ENCODE measurements at places on chromosomes 11 and 22. TPM values are rescaled to one million over a fixed set of nuclear protein-coding genes. Genes with fewer than 3 reads are reported as not detected.
A peak's percentile ranks its signal among the peaks of the same experiment; 100 is the strongest.

DNA sequence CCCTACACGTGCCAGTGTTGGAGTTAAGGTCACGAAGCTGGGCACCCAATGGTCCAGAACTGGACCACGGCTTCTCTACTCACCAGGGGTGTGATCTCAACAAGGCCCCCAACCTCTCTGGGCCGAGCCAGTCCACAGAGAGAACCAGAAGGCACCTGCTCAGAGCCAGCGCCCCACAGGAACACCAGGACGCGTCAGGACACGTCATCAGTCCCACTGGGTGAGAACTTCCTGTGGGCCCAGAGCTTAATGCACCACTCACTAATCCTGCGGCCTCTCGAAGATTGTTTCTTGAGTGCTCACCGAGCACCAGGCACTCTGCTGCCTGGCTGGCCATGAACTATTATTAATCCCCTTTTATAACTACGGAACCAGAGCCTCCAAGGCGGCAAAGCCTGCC, 10.1 kb downstream of the PHF21B start:
- no peaks in the 10 kb centered on the region for H3K36me3 ChIP-seq
- no peaks in the 10 kb centered on the region for H3K27me3 ChIP-seq
- H3K4me3 ChIP-seq = no peak overlapping the region
- no peak overlapping the region for H3K27ac ChIP-seq
- DNase-seq = no peak

Gene GAB2
- 4.8 TPM for total RNA-seq

DNA sequence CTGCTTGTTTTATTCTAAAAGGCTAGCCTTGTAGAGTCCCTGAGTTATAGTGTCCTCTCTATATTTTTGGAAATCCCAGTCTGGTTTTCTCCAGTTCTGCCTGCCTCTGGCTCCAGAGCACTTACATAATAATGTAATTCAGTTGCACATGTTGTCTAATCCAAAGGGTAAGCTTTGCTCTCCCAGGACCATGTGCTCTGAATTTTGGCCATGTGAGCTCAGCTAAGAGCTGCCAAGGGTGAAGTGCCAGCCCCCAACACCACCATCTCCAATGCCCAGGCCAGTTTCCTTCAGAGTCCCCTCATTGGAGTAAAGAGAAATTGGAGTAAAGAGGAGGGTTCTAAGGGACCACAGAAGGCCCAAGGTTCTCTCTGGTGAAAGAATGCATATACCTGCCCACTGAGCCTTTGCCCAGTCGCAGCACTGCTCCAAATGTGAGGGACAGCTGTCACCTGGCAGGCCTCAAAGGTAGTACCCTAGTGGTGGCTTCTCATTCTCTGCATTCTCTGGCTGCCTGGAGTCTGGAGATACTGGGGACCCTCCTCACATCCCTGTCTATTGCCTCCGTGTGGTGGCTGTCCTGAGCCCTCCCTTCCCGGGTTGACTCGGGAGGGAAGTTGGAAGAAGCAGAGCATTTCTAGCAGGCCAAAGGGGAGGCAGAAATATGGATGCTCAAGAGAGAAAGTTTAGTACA, 4.9 kb downstream of the CRY2 start:
- no peak overlapping the region for H3K4me3 ChIP-seq
- H3K4me1 ChIP-seq = peaks cover 79% of the 10 kb centered on the region
- H3K27me3 ChIP-seq = no peaks in the 10 kb centered on the region
- DNase-seq = peak; percentile 84
- peak overlapping the region; percentile 15 for H3K27ac ChIP-seq

DNA sequence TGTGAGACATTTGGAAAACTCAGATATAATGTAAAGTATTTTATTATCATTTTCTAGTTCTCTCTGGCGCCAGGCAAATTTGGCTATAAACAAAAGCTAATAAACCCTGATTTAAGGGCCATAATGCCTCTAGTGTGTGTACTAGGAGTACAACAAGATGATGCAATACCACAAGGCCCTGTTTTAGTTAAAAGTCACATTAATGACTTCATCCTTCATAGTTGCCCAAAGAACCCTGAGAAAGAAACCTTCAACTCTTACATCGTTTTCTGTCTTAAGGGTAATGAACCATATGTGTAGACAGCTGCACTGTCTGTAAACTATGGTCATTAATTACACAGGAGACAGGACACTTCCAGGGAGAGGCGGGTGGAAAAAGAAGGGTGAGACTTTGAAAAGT, 538.4 kb downstream of the FAM181B start:
- no peak for DNase-seq
- no peaks in the 10 kb centered on the region for H3K4me1 ChIP-seq
- H3K4me3 ChIP-seq = no peak overlapping the region
- no peak overlapping the region for H3K27ac ChIP-seq
- H3K27me3 ChIP-seq = no peaks in the 10 kb centered on the region

GRCh38 chr11:110728476-110728875, 16.2 kb upstream of the ARHGAP20 start:
- H3K27ac ChIP-seq = no peak overlapping the region
- H3K36me3 ChIP-seq = no peaks in the 10 kb centered on the region
- H3K27me3 ChIP-seq = no peaks in the 10 kb centered on the region
- no peak overlapping the region for H3K4me3 ChIP-seq
- DNase-seq = no peak

- H3K36me3 ChIP-seq = peaks cover 14% of the 10 kb centered on the region
- no peak overlapping the region for H3K4me3 ChIP-seq
- DNase-seq = no peak
- peak overlapping the region; percentile 85 for H3K27ac ChIP-seq
- H3K4me1 ChIP-seq = no peaks in the 10 kb centered on the region
- H3K27me3 ChIP-seq = no peaks in the 10 kb centered on the region
Measured at GRCh38 chr22:20953668-20954500, 13.2 kb upstream of the AIFM3 start.

- H3K27ac ChIP-seq = no peak overlapping the region
- no peaks in the 10 kb centered on the region for H3K4me1 ChIP-seq
- DNase-seq = no peak
- peaks cover 8% of the 10 kb centered on the region for H3K27me3 ChIP-seq
- H3K4me3 ChIP-seq = peak overlapping the region; percentile 44
Measured at GRCh38 chr11:46917762-46918082, 628 bp downstream of the LRP4 start.

DNA sequence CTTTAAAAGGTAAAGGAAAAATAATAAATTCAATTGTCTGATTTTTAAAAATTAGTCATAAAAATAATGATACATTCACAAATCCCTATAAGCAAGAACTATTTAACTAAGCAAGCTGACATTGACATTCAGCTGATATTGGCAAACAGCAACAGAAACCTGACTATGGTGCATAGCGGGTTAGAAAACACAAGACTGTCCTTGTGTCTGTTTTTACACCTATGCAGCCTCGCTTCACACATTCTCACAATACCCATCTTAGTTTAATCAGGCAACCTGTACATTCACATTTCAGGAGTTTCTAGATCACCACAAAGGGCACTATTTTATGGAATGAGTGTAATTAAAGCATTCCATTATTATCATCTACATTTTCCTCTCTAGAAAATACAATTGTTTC, 737.1 kb downstream of the KCNA4 start:
- no peaks in the 10 kb centered on the region for H3K4me1 ChIP-seq
- no peaks in the 10 kb centered on the region for H3K36me3 ChIP-seq
- no peaks in the 10 kb centered on the region for H3K27me3 ChIP-seq
- no peak for DNase-seq

- DNase-seq = no peak
- no peak overlapping the region for H3K27ac ChIP-seq
- H3K36me3 ChIP-seq = no peaks in the 10 kb centered on the region
Measured at GRCh38 chr11:83639995-83640758, 354.0 kb upstream of the CCDC90B start.

GRCh38 chr11:16784097-16784496, 45.6 kb downstream of the C11orf58 start:
- peaks cover 45% of the 10 kb centered on the region for H3K4me1 ChIP-seq
- no peak overlapping the region for H3K27ac ChIP-seq
- no peaks in the 10 kb centered on the region for H3K36me3 ChIP-seq
- no peaks in the 10 kb centered on the region for H3K27me3 ChIP-seq
- DNase-seq = no peak
- H3K4me3 ChIP-seq = no peak overlapping the region

GRCh38 chr22:21980547-21980946, 2.0 kb downstream of the TOP3B start:
- H3K27me3 ChIP-seq = no peaks in the 10 kb centered on the region
- H3K36me3 ChIP-seq = no peaks in the 10 kb centered on the region
- no peak for DNase-seq
- H3K27ac ChIP-seq = no peak overlapping the region
- H3K4me1 ChIP-seq = no peaks in the 10 kb centered on the region
- no peak overlapping the region for H3K4me3 ChIP-seq

Gene HOATZ
- not detected for total RNA-seq

Gene CRYBA4
- total RNA-seq = not detected

Gene POTEH
- total RNA-seq = not detected

DNA sequence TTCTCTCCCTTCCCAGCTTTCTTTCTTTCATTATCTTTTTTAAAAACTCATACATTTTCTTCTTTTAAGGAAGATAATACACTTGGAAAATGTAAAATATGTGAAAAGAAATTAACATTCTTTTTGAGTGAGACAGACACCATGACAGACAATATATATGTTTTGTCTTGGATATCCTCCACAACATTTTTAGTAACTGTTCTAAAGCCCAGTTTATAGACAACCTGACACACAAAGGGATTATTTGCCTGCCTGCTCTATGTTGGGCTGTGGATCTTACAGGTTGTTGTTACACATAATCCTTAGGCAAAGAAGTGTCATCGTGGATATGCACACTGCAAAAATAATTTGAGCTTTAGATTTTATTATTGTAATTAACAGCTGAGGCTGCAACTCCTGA, 301.4 kb upstream of the PDGFD start:
- H3K27ac ChIP-seq = no peak overlapping the region
- H3K36me3 ChIP-seq = no peaks in the 10 kb centered on the region
- no peaks in the 10 kb centered on the region for H3K4me1 ChIP-seq

Gene TIGD3
- not detected for total RNA-seq

DNA sequence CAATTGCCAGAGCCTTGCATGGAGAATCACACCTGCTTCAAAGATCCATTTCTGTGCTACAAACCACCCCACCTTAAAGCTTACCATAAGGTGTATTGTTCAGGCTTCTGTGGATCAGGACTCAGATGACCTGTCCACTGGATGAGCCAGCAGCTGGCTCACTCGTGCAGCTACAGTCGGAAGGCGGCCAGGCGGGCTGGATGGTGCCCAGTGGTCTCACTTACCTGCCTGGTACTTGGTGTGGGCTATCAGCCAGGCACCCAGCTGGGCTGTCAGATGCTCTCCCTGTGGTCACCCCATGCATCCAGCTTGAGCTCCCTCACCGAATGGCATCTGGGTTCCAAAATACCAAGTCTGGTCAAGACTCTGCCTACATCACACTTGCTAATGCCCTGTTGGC, 10.9 kb upstream of the APOBEC3B start:
- DNase-seq = peak; percentile 45
- H3K27me3 ChIP-seq = no peaks in the 10 kb centered on the region
- no peak overlapping the region for H3K4me3 ChIP-seq
- no peaks in the 10 kb centered on the region for H3K4me1 ChIP-seq

DNA sequence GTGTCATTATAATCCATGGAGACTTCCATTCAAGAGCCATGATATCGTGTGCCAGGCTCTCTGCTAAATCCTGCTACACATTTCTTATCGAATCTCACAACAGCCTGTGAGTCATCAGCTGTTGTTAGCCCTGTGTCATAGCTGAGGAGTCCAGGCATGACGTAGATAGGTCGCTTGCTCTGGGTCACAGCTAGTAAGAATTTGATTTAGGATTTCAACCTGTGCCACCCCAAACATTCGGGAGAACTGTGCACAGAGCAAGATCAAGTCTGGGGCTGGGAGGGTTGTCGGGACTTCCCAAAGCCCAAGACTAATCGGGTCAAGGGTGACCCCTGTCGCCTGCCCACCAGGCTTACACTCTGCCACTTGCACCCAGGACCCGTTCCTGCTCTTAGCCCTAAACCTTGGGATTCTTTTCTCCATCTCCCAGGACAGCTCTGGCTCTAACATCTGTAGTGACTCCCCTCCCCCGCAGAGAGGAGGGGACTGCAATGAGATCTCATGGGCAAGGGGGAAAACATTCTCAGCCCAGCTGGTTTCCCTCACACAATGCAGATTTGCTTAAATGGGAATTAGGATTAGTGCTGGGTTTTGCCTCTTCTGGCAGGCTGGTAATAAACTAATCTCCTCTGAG, 34.3 kb downstream of the TSPAN18 start:
- H3K4me3 ChIP-seq = no peak overlapping the region
- no peaks in the 10 kb centered on the region for H3K4me1 ChIP-seq
- no peak overlapping the region for H3K27ac ChIP-seq
- no peaks in the 10 kb centered on the region for H3K27me3 ChIP-seq
- no peak for DNase-seq

All from right lobe of liver (tissue), 6 donors.